ENCODE measurements at places on chromosomes 7 and 10.

DNA sequence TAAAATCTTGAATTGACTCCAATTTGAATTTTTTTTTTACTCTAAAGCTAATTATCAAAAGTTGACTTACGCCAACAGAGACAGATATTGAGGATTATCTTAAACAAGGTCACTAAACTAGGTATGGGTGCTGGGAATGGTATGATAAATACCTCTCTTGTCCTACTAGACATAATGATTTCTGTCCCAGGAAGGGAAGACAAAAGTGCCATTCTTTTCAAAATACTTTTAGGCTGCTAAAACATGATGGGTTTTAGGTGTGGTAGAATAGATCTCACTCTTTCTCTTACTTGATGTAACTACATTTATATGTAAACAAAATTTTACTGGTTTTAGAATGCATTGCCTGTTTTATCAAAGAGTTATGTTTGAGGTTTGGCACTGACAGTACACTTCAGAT is 15.1 kb downstream of the TMEM60 start:
- no peak for DNase-seq

- no peak for DNase-seq
Observed at GRCh38 chr7:77328669-77329068, 87.5 kb downstream of the GSAP start.

- DNase-seq: no peak
Observed at GRCh38 chr7:106151459-106152312, 39.6 kb upstream of the SYPL1 start.

GRCh38 chr10:32338262-32338661 is 8.7 kb downstream of the EPC1 start:
- no peak for DNase-seq

- DNase-seq: no peak
Observed at GRCh38 chr10:57628592-57629284, 639.0 kb downstream of the IPMK start.

DNA sequence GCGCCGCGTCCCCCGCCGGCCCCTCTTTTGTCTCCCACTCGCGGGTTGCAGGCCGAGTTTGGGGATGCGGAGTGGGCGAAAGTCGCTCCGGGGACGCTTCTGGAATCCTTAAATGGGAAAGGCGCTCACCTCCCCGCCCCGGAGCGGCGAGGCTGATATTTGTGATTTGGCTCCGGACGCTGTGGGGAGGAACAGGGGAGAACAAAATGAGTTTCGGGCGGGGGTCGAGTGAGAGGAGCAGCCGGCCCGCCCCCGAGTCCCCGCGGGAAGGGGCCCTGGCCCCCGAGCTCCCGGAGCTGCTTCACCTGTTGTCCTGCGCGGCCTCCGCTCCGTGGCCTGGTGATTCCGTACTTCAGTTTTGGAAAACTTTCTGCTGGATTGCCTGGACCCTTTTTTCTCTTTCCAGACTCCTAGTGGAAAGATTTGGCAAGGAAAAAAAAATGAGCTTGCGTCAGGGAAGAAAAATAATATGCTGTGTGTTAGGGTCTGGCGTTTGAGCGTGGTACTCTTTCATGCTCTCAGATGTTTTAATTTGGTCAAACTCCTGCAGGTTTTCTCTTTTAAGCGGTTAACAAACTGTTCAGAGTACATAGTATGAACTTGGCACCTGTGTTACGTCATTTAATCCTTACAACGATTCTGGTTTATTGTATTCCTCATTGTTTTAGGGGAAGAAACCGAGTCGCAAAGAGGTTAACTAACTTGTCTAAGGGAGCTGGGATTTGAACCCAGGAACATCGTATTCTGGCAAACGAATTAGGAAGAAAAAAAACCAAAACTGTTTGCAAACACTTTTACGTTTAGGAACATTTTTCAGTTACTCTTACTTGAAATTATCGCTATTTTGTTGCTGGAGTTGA is 924 bp downstream of the BMPR1A start:
- DNase-seq: no peak

DNA sequence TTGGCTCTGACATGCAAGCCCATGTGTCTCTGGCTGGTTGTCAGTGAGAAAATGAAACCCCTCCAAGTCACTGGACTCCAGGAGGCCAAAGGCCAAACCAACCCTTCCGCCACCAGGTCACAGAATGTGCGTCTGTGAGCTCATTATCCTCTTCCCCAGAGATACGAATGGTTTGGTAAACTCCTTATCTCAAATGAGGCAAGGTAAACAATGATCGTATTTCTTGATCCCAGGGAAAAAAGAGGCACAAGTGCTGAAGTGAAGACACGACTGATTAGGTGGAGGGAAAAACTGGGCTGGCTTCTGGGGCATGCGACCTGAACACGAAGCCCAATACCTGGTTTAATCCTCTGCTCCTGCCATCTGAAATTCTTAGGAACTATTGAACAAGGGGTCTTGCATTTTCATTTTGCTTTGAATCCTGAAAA is 70.6 kb upstream of the ARID5B start:
- no peak for DNase-seq

DNA sequence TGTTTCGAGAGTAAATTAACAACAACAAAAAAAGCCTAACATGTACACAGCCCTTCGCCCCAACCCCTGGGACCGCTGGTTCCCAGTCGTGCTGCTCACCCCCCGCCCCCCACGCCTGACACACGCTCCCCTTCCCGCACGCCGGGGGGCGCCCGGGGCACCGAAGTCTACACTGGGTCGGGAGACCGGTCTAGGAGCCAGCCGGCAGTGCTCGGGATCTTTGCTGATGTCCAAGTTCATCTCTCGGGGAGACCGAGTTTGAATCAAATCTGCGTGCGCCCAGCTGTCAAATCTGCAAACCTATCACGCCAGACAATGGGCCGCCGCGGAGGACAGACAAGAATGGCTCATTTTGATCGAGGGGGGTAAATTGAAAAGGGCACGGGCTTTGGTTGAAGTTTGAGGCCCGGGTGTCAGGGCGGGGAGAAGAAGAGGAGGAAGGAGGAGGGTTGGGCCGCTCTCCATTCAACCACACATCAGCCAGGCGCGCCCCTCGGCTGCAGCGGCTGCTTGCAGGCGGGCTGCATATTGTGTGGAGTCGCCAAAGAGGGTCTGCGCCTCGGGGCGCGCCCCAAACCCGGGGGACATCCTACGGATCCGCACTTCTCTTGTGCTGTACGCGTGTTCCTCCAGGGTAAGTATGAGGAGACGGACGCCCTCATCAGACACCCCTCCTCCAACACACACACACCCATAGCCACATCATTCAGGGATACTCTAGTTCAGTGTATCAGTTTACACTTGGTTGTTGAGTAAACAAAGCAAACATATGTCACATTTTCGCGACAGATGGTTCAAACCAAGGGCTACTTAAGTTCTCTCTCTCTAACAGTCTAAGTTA is 1.3 kb upstream of the GFRA1 start:
- DNase-seq: no peak

DNA sequence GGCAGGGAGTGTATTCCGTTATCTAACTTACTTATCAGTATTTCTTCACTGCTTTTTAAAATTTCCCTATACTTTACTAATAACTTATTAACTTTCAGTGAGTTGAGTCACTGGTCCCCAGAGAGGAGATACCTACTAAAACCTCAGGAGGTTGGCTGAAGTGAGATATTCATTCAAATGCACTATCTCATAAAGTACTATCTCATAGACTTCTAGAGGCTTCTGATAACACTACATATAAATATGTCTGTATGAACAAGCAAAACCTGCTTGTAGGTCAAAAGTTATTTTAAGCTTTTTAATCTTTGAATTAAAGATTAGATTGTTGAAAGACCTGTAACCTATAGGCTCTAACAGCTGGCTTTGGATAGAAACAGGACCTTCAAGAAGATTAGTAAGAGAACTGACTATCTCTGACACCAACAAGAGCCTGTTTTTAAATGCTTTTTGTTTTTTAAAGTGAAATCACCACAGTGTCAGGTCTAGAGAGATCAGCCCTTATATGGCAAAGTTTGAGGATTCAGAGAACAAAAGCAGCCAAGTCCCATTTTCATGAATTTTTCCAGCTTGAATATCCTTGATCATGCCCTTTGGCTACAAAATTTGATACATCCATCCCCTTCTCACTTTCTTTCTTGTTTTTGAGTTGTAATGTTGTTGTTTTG is 242.2 kb downstream of the ARL4A start:
- DNase-seq: no peak

GRCh38 chr10:26507441-26507840 is 69.3 kb downstream of the APBB1IP start:
- DNase-seq: no peak

- no peak for DNase-seq
Observed at GRCh38 chr10:75640381-75640780, 209.0 kb downstream of the LRMDA start.

GRCh38 chr10:49508249-49508648 is 30.7 kb downstream of the ERCC6 start:
- no peak for DNase-seq

DNA sequence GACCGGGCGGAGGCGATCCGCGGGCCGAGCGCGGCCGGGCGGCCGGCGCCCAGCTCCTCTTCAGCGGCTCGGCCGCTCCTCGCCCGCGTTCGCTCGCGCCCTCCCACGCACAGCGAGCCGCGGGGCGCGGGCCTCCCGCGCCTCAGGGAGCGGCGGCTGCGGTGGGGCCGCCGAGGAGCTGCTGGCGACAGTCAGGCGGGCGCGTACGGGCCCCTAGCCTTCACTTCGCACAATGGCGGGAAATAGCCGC is at the start of gene MCMBP:
Gene MCMBP, minus strand, starts transcription at position 234 of the 250 bp plus-strand sequence. CDS start 259 bp downstream, outside the sequence.
- no peak for DNase-seq

DNA sequence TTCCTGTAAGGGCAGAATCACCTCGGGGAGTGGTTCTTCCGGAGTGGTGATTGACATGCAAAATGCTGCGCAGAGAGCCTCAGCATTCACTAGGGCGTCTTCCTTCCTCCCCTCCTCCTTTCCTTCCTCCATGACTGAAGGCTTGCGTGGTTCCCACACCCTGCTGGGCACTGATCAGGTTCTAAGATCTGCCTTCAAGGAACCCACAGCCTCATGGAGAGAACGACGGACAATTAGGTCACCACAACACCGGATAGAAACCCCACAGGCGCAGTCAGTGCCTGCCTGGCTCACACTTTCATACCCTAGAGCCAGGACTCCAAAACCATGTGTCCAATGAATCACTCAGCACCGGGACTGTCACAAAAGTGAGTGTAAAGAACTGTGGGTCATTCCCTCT is 131.3 kb downstream of the DPP6 start:
- no peak for DNase-seq

GRCh38 chr10:16386855-16387254 is 50.0 kb upstream of the PTER start:
- no peak for DNase-seq

DNA sequence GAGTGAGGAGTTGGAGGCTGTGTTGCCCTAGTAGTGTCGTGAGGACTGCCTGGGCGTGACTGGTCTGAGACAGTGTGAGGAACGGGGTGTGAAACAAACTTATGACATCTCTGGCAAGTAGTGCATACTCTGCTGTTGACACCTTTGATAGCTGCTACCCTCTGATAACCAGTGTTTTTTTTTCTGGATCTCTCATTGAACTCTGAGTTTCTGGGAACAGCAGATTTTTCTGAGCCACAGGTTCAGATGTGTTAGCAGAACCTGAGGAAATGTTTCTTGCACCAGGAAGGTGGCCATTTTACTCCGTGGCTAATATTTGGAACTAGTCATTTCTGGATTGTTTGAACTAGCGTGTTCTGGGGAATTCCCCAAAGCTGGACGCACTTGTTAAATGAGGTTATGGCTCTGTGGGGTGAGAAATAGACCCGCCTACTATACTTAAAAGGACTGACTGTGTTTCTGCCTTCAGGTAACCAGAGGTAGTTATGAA is 52.9 kb downstream of the AUTS2 start:
- DNase-seq: no peak

GRCh38 chr10:4781955-4782354 is 44.1 kb upstream of the AKR1E2 start:
- no peak for DNase-seq

- DNase-seq: no peak
Observed at GRCh38 chr10:75295868-75296441, 60.2 kb upstream of the COMTD1 start.

GRCh38 chr10:86136934-86137333 is 229.7 kb downstream of the GRID1 start:
- DNase-seq: no peak
